ENCODE measurements at places on chromosomes 6 and 20.

DNA sequence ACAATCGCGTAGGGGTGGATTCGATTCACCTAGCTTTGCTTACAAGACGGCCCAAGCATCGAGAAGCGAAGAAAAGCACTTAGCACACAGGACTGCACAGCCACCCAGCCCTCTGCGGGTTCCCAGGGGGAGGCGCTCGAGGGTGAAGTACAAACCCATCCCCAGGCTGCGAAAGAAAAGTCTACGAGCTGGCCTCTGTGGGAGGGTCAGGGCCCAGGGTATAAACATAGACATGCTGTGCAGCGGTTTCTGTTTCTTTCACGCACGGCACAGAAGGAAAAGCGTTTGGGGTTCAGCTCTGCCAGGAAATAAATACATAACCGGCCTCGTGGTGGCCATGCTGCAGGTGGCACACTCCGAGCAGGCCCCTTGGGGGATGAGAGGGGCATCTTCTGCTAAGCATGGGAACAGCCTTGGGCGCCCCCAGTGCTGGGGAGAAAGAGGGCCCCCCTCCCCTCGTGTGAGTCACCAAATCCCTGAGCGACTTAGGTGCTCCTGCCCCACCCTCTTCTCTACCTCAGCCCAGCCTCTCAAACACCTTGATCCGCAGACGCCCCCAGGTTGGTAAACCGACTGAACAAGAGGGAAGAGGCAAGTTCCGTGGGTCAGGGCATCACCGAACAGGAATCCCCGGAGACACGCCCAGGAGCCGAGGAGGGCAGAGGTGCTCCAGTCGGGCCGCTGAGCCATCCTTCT, 91.6 kb upstream of the RIPOR2 start:
- DNase-seq: no peak

DNA sequence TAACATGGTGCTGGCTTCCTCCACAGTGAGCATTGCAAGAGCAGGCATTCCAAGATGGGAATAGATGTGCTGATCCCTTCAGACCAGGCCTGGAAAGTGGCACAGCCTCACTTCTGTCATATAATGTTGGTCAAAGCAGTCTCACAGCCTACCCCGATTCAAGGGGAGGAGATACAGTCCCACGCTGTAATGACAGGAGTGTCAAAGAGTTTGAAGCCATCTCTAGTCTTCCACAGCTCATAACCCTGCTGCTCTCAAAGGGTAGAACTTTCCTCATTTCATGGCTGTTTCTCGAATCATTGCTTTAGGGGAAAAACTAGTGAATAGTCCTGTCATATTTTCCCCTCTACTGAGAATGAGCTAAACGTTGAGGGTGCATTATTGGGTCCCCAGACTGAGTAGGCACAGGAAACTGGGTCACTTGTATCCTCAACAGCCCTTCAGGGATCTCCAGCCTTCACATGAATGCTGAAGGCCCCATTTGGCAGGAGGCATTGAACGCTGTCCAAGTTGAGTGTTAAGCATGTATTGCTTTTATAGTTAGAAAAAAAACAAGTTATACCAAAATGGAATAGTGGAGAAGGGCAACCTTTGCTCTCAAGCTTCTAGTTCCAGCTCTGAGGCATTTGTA, 27.3 kb downstream of the DTD1 start:
- DNase-seq: peak; percentile 20

GRCh38 chr6:168229368-168229752, 90.2 kb downstream of the DACT2 start:
- no peak for DNase-seq

- no peak for DNase-seq
These were observed 53.1 kb upstream of the VSX1 start for GRCh38 chr20:25135031-25135430.

- DNase-seq: no peak
These were observed 174.4 kb downstream of the SYNE1 start for GRCh38 chr6:152462716-152463115.

DNA sequence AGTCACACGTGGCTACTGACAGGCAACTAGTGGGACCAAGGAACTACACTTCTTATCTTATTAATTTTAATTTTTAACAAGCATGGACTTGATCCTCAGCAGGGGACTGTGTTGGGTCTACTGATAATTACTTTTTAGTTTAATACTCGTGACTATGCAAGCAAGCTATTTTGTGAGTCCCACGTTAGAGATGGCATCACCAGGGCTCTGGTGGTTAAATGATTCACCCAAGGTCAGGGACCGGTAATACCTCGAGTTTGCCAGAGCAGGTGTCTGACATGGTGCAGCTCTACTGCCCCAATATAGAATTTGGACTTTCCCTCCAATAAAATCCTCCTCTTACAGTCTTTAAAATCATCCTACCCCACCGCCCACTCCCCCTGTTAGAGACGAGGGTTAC, 98.6 kb upstream of the RIN2 start:
- no peak for DNase-seq

- DNase-seq: no peak
These were observed 5.9 kb downstream of the RNASET2 start for GRCh38 chr6:166950443-166950821.

GRCh38 chr20:2694008-2694471, 1.5 kb downstream of the EBF4 start:
- DNase-seq: no peak

DNA sequence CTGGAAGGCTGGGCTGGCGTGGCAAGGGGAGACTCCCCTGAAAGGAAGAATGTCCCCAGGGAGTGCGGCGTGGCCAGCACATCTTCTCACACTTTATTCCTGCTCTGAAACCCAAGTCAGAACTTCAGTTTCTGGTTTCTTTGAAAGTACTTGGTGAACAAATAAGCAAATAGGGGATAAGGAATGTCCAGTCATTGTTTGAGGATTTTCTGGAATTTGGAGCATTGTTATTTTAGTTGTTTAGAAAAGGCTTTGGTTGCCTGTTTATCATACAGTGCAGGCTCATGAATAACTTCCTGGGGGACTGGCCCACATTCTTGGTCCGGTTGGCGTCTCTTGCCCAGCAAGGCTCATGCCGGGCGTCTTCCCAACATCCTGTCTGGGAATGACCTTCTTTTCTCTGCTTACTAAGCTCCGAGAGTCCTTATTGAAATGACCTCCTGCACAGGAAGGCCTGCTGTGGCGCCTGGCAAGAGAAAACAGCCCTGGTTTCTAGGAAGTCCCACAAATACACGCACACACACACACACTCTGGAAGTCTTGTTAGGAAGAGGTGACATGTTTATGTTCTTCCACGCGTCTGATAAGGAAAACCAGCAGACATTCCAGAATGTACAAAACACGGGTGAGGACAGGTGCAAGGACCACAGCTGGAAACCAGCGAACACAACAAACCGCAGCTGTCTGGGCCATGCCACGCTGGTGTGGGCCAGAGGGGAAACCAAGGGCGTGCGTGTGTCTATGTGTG, 71.9 kb downstream of the TMEM170B start:
- peak; percentile 12 for DNase-seq

DNA sequence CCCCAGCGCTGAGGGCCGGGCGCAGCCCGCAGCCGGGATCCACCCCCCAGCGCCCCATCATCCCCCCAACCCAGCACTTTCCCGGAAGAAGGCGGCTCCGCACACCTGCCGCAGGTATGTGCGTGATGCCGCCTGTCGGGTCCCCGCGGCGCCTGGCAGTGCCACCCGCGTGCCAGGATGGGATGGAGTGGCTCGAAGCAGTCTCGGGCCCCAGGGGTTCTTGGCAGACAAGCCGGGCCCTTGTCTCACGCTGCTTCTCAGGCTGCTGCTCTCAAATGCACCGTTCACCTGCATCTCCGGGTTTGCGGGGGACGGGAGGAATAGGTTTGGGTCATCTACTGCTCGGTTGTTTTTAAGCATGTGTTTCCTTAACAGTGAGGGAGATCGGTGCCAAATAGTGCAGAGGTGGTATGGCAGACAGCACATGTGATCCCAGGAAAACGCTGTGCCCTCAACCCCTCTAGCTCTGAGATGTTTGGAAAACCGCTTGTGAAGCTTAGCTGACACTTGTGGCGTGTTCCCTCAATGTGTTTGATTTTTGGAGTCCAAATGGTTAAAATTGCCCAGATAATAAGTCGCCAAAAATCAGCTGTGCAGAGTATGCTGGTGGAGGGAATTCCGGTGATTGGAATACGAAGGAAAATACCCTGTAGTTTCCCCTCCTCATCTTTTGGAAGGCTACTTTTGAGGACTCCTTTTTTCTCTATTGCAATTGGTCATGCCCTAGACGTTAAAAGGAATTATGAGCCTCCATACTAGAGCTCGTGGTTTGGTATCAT, 926 bp downstream of the MYLIP start:
- DNase-seq: peak; percentile 41

DNA sequence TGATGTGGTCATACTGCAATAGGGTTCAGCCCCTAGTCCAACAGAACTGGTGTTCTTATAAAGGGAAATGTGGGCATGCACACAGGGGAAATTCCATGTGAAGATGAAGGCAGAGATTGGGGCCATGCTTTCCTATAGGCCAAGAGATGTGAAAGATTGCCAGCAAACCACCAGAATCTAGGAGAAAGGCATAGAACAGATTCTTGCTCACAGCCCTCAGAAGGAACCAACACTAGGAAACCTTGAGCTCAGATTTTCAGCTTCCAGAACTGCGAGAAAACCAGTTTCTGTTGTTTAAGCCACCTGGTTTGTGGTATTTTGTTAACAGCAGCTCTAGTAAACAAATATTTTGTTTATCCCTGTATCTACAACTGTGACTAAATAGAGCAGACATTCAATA, 197.6 kb upstream of the CITED2 start:
- DNase-seq: no peak

GRCh38 chr6:15439410-15440025, 193.6 kb downstream of the JARID2 start:
- no peak for DNase-seq

DNA sequence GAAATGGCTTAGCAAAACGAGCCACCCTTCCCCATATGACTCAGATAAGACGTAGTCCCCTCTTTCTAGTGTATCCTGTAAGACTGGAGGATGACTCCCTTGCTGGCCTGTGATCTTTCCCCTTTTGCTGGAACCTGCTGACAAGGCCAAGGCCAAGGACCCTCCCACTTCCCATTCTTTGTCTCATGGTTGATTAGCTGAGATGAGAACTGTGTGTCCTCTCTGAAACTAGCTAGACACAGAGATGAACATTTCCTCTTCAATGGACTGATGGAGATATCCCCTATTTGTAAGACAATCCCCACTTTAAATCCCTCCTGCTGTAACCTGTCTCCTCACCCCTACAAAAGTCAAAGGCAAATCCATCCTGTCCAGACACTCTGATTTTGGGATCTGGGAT, 33.4 kb upstream of the SCRT2 start:
- DNase-seq: no peak

- DNase-seq: no peak
These were observed 3.7 kb downstream of the SCGN start for GRCh38 chr6:25655723-25656122.

DNA sequence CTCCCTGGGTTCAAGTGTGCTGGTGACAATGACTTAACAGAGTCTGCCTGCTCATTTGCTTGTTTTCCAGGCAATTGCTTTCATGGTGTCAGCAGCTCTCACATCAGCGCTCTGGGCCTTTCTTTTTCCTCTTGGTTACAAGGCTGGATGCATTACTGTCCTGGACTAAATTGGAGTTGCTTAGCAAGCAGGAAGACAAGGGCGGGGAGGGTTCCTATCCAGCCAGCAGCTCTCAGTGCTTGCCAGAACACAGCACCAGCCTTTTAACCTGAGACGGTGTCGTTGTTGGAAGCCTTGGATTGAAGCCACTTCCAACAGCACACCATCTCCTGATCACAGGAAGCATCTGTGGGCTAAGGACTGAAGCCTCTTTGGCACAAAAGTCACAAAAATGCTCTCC, 606.9 kb downstream of the CDH26 start:
- DNase-seq: no peak

GRCh38 chr6:19325335-19325789, 511.8 kb upstream of the ID4 start:
- DNase-seq: peak; percentile 13

DNA sequence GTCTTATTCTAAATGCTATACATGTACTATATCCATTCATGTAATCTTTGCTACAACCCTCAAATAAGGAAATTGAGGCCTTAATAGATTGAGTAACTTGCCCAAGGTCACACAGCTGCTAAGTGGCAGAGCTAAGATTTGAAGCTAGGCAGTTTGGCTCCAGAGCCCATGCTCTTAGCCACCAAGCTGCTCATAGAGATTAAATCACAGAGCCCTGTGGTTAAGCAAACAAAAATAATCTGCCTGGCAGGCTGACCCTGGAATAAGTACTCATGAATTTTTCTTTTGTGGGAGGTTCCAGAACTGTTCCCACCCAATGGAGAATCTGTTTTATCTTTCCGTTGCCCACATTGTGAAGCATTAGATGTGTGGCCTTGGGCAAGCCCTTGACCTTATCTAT, 7.4 kb downstream of the AAR2 start:
- no peak for DNase-seq

- DNase-seq: no peak
These were observed 81.6 kb downstream of the KCNB1 start for GRCh38 chr20:49400904-49401303.

DNA sequence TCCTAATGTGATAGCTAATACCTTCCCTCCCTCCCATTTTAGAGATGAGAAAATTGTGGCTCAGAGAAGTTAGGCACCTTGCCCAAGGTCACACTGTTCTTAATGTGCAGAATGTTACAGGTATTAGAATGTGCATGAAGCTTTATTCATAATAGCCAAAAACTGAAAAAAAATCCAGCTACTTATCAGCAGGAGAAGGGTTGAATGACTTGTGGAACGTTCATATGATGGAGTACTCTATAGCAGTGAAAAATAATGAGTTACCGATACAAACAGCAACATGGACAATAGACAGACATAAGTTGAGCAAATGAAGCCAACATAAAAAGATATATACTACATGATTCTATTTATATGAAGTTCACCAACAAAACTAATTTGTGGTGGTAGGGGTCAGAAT, 37.7 kb upstream of the ZFAND3 start:
- no peak for DNase-seq

- peak; percentile 45 for DNase-seq
These were observed 105.4 kb downstream of the PERP start for GRCh38 chr6:138001750-138002349.

- DNase-seq: no peak
These were observed 81.7 kb upstream of the NNAT start for GRCh38 chr20:37439223-37439933.

GRCh38 chr6:154112181-154112809, 73.3 kb downstream of the OPRM1 start:
- no peak for DNase-seq

DNA sequence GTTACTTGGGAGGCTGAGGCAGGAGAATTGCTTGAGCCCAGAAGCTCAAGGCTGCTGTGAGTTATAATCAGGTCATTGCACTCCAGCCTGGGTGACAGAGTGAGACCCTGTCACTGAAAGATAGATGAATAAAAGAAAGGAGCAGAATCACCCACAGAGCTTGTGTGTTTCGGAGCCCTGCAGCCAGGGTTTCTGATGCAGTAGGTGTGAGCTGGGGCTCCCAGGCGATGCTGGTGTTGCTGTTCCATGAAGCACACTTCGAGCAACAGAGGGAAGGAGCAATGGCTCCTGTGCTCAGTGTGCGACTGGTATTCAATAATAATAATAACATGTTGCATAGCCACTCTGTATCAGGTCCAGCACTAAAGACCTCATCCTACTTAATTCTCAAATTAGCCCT, 197.5 kb upstream of the CST7 start:
- no peak for DNase-seq
